ENCODE measurements at places on chromosomes 12 and 14.

- DNase-seq, result no peak
Observed at GRCh38 chr12:100229876-100230275, 29.3 kb downstream of the ACTR6 start.

DNA sequence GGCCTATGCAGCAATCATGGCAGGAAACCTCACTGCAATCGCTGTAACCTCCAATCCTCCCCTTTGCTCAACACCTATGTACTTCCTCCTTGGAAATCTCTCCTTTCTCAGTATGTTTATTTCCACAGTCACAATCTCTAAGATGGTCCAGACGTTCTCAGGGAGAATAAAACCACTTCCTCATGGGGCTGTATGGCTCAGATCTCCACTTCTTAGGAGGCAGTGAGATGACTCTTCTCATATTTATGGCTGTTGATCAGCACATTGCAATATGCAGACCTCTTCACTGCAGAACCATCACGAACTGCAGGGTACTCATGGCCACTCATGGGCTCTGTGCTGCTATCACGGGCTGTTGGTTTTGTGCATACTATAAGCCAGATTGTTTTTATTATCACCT is 17.1 kb upstream of the OR4K17 start:
- DNase-seq, result no peak

DNA sequence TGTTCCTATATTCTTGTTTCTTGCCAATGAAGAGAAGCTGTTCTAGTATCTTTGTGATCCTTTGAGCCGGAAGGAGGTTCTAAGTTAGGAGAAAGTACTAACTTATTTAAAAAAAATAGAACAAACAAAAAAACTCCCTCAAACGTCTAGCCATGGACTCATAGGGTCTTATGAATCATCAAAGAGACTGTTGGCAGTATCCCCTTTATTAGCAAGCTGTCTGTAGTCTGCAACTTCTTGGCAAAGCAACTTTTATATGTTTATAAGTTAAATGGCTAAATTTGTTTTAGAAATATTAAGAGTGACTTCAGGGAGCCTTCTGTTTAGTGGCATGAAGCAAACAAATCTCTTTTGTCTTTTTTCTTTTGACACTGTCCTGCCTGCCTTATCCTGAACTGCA is 291.9 kb downstream of the FUT8 start:
- DNase-seq, result no peak

DNA sequence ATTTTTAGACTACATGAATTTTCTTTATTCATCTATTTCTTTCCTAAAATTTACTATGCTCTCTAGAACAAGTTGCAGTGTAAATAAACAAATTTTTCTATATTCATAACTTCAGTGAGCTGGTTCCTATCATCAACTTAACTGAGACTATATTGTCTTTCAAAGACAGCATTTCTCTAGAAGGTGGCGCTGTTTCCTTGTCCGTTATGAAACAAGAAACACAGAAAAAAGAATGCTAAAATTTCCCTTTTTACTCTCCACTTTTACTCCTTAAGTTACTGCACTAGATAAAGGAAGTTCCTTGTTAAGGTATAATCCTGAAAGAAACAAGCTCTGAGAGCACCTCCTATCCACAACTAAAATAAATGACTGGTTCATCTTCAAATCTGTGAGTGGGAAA is 8.2 kb upstream of the CLEC2A start:
- DNase-seq, result no peak

GRCh38 chr12:66627270-66627987 is 51.4 kb downstream of the GRIP1 start:
- no peak for DNase-seq

GRCh38 chr14:45065540-45065939 is 18.4 kb upstream of the PRPF39 start:
- no peak for DNase-seq

- DNase-seq, result no peak
Observed at GRCh38 chr14:102164965-102165364, 25.3 kb downstream of the WDR20 start.

GRCh38 chr12:52208424-52209165 is 16.8 kb upstream of the KRT80 start:
- DNase-seq, result no peak

GRCh38 chr12:46578190-46578982 is 205.8 kb upstream of the SLC38A2 start:
- DNase-seq, result no peak

DNA sequence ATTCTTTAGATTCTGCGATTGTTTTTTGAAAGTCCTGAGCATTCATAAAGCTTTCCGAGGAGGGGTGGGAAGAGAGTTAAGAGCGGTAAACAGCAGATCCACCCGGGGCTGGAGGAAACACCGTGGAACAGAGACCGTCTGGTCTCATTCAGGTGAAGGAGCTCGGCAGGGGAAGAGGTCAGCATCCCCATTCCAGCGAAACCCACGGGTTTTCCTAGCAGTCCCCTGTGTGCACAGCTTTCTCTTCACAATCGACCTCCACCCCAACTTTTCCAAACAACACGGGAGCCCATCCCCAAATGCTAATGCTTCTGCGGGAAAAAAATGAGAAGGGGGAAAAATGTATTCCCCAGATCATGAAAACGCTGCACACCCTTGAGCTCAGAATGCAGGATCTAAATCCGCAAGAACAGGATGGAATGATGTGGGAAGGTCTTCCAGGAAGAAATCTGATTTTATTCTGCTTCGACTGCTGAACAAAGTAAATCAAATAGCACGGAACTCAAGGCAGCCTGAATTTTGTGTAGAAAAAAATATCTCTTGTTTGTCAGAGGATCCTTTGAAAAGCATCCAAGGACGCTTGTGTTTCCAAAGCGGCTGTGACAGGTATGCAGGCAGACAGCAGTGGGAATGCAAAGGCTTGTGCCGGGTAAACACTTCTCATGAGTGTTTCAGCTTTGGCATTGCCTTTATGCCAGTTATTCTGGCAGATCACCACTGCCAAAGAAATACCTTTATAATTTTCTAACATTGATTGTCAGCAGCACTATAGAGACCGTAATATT is 128.8 kb downstream of the NDUFA12 start:
- no peak for DNase-seq

GRCh38 chr12:66612090-66612775 is 66.6 kb downstream of the GRIP1 start:
- no peak for DNase-seq

GRCh38 chr14:61832783-61833182 is 70.6 kb downstream of the SNAPC1 start:
- no peak for DNase-seq

GRCh38 chr12:120249875-120250795 is 15.4 kb downstream of the PXN start:
- no peak for DNase-seq

- DNase-seq, result peak; percentile 44
Observed at GRCh38 chr12:2853626-2854025, 3.2 kb downstream of the TEX52 start.

DNA sequence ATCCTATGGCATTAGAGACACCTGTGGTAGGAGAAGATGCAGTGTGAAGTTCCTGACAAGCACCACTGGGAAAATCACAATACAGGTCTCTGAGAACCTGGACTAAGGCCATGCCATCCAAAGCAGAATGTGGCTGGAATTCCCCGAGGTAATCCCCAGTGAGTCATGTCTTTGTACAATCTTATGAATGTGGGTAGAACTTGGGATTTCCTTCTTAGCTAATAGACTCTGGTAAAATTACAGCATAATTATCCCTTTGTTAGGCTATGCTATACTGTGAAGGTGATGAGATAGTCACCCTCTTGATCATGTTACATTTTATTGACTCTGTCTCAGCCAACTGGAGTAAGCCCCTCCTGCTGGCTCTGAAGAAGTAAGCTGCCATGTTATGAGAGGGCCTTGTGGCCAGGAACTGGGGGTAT is 224.3 kb upstream of the DCN start:
- peak; percentile 100 for DNase-seq

DNA sequence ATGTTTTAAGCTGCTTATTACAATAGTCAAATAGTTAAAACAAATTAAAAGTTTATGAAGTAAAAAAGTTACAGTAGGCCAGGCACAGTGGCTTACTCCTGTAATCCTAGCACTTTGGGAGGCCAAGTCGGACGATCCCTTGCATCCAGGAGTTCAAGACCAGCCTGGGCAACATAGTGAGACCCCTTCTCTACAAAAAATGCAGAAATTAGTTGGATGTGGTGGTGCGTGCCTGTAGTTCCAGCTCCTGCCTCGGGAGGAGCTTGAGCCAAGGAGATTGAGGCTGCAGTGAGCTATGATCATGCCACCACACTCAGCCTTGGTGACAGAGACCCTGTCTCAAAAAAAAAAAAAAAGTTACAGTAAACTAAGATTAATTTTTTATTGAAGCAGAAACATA is 142.6 kb downstream of the MIPOL1 start:
- DNase-seq, result no peak

- DNase-seq, result no peak
Observed at GRCh38 chr12:64273527-64274403, 51.7 kb upstream of the KICS2 start.

- no peak for DNase-seq
Observed at GRCh38 chr12:93766796-93767523, 89.8 kb downstream of the CRADD start.

DNA sequence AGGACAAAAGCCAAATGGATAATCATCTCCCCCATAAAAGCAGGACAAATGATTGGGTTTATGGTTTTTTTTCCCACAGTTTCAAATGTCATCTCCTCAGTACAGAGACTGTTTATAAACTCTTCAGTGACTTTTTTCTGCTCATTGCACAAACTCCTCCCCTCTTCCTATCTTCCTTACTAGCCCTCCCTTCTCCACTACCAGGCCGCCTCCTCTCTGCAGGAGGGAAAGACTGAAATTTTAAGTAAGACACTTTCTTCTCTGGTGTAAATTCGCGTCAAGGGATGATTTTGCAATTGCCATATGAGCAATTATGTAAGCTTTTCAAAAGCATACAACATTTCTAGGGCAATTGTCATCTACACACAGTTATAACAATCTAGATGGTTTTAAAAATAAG is 37.0 kb downstream of the BTG1 start:
- no peak for DNase-seq

DNA sequence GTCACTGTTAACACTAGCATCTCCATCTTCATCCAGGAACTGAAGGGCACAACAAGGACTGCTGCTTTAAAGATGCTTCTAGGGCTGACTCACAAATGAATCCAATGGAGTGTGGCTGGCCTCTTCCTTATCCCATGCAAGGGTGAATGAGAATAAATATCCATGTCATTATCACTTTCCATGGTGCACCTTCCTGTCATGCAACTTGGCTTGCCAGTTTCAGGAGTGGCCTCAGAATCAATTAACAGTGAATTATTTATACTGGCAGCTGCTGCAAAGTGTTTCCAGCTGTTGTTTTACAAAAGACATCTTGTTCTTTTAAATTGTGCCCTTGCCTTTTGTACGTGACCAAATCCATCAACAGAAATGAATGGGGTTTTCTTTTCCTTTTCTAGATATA is 499.3 kb upstream of the TMEM132C start:
- DNase-seq, result no peak

DNA sequence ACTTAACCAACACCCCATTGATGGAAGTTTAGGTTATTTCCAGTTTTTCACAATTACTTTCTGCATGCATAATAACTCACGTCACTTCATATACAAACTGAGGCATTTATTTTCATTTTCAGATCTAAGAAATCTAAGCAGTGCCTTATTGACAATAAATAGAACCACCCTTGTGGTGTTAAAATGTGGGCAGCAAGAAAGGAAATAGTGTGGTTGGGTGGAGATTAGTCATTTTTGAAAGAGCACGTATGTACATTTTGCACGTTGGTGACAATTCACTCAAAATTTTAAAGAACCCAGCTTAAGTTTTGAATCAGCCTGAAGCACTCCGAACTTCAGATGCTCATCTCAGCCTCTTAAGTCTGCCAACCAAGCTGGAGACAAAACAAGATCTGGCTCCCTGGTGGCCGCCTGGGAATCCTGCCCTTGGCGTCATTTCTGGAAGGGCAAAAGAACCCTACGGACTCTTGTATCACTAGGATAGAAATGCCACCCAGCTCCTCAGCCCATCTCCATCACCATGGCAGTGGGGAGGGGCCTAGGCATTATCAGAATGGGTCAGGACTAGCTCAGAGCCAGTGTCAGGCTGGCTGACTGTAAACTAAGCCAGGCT is 89.5 kb upstream of the BCL2L14 start:
- no peak for DNase-seq

DNA sequence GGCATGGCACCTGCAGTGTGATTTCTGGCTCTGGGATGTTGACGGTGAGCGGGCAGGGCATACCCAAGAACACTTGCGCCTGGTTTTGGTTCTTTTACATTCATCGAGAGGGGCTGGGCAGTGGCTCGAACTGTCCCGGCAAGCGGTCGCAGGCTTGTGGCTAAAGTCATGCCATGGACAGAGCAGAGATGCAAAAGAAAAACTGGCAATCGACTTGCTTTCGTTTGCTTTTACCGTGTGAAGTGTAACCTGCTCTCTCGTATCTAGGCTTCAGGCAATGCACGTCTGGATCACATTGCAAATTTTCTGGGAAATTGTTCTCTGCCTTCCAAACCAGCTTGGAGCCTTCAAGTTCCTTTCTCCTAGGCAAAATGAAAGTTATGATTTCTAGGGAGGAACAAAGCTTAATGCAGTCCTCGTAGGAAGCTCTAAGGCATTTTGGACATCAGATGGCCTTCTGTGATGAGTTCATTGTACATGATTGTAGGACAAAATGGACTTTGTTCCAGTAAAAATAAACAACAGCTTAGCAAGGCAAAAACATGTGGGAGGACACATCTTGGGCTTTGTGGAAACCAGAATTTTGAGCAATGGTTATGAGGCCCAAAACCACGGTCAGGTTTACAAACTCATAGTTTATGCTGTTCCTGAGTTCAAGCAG is 18.3 kb downstream of the ADGRD1 start:
- DNase-seq, result no peak

GRCh38 chr14:72516936-72517700 is 376.8 kb downstream of the DPF3 start:
- peak; percentile 67 for DNase-seq

DNA sequence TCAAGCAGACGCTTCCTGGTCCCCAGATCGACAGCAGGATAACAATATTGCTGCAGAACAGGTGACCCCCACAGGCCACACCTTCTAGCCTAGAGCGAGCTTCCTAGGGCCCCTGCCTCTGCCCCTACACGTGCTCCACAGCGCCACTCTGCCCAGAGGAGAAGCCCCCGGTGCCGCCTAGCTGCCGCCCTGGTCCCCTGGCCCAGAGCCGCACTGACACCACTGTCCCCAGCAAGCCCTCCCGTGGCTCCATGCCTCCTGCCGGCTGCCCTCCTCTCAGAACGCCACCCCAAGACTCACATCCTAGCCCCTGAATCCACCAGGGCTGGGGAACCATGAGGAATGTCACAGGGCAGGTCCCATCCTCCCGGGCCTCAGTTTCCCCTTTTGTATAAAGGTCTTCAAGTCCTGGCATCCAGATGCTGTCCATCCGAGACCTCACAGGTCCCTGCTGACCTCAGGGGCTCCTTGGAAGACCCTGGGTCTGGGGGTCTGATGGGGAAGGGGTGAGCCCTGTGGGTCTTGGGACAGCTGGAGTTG is 31.0 kb downstream of the JAG2 start:
- no peak for DNase-seq

GRCh38 chr14:96953087-96953874 is 156.1 kb downstream of the VRK1 start:
- DNase-seq, result no peak
